ENCODE measurements at places on chromosomes 7 and 10.

GRCh38 chr10:75887992-75888680 is 456.7 kb downstream of the LRMDA start:
- no peak for DNase-seq

- no peak for DNase-seq
Observed at GRCh38 chr7:23475576-23475839, 5.2 kb upstream of the IGF2BP3 start.

DNA sequence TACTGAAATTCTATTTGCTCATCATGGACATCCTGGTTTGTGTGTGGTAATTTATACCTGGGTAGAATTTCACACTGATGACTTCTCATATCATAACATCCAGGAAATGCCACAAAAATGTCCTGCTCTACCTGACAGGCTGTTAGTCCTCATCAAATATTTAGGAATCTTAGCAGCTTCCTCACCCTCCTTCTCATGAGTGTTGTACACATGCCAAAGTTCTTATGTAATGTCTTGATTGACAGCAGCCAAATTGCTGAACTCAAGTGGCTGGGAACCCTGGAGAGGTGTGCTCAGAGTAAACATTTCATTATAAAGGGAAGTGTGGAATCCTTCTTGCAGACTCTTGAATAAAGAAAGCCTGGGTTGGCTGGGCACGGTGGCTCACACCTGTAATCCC is 8.9 kb downstream of the EEPD1 start:
- no peak for DNase-seq

DNA sequence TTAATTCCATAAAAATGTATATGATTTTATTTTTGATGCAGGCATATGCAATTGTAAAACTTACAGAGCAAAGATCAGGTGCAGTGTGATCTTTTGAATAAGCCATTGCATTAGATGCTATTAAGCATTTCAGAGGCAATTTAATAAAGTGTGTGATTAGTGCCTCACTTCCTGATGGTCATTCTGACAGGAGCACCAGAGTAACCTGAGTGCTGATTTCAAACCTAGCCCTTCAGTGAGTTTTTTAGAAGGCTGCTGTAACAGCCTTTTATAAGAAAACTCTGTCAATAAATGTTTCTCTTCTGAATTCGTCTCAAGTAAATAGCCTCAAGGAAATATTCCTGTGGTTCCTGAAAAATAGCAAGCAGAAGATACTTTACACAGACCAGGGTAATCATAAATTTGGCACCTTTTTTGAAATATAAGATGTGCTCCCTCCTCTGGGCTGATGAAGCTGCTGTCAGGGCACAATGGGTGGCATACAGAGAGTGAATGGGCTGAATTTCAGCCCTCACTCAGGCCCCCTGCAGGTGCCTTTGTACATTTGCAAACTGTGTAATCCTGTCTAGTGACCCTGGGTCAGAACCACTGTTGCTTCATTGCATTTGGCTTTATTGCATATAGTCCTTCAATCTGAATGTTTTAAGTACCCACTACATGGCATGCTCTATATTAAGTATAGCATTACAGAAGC is 193.7 kb upstream of the CSTF2T start:
- DNase-seq, result no peak

DNA sequence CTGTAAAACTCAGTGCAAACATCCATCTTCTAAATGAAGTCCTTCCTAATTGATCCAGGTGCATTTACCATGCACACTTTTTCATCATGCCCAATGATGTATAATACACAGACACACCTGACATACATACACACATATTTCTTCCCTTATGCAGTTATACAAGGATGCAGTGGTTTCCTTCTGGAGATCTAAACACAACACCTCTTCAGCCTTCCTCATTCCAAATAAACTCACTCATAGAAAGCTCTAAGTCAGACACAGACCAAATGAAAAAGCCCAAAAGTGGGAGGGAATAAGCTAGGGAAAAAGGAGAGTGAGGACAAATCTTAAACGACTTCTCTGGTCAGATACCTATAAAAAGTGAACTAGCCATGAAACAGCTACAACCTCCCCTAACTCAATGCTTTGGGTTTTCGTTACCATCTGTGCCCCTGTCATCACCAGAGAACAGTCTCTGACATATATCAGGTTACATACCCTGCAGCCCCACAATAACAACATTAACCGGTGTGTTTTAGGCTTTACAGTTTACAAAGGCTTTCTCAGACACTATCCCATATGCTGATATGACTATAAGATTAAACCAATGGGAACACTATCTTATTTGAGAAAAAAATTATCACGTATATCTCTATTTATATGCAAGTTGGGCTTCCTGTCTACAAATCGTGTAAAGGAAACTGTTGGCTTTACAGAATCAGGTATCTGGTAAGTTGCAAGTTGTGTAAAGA is 675.2 kb downstream of the PHTF2 start:
- no peak for DNase-seq

GRCh38 chr7:102069931-102070629 is 216.6 kb upstream of the SH2B2 start:
- DNase-seq, result no peak

- no peak for DNase-seq
Observed at GRCh38 chr10:86044029-86044428, 322.6 kb downstream of the GRID1 start.

- no peak for DNase-seq
Observed at GRCh38 chr7:129959471-129960203, 6.9 kb upstream of the UBE2H start.

DNA sequence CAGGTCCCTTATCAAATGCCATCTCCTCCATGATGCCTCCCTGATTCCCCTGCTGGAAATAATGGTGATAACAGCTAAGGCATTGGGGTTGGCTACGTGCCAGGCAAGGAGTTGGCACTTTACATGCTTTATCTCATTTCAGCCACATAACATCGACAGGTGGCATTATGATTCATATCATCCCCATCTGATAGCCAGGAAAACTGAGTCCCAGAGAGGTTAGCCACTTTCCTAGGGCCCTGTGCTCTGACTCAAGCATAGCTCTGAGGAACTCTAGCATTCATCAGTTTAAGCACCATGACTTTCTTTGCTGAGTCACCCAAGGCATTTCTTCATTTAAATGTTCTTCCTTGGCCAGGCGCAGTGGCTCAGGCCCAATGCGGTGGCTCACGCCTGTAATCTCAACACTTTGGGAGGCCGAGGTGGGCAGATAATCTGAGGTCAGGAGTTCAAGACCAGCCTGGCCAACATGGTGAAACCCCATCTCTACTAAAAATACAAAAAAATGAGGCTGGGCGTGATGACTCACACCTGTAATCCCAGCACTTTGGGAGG is 6.6 kb downstream of the LEP start:
- DNase-seq, result no peak

DNA sequence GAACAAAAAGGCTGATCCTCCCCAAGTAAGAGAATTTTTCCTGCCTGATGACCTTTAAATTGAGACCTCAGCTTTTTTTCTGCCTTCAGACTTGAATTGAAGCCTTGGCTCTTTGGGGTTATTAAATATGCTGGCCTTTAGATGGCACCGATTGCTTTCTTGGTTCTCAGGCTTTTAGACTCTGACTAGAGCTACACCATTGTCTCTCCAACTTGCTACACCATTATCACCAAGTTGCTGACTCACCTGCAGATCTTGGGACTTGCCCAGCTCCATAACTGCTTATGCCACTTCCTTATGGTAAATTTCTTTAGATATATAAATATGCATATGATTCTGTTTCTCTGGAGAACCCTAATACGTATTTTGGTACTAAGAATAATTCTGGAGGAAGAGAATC is 3.1 kb upstream of the ABCA13 start:
- no peak for DNase-seq

GRCh38 chr7:37047260-37047659 is 323.0 kb upstream of the AOAH start:
- no peak for DNase-seq

DNA sequence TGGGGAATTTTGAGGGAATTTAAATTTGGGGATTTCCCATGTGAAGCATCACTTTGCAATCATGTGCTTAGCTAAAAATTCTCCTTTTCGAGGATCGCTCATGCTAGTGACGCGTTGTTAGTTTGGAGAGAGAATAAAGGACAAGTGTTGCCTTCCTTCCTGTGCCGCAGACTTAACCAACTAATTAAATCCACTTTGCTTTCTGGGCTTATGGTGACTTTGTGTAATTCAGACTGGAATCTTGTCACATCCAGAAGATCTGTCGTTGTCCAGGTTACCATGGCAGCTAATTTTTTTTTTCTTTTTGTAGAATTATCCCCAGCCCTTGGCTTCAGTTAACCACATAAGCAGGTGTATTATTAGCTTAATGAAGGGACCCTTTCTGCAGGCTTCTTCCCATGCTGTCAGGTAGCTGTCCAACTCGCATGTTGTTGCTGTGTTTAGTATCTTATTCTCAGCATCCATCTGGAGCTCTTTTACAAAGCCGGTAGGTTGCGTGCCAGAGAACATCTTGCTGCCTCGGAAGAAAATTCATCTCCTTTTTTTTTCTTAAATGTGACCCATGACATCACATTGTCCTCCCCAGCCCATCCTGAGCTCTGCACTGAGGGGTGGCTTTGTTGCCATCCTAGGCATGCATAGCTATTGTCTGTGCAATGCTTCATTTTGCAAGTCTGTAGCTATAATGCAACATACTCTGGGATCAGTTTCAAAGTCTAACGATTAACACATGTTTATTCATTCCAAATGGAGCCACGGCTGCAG is 47.2 kb upstream of the NRP1 start:
- no peak for DNase-seq

DNA sequence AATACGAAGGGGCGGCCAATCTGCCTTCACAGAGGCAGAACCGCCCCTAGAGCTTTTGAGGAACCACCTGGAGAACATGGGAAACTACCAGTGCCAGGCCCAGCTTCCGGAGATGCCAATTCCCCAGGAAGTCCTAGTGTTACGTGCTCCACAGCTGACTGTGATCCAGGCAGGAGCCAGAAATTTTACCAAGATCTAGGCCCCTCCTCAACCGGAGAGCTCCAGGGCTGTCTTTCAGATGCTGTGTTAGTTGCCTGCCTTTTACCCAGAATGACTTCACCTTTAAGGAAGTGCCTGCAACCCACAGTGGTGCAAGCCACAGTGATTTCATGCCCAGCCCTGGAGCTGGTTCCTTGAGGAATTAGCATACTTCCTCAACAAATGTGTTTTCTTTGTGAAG is 62.9 kb downstream of the ELMO1 start:
- no peak for DNase-seq

DNA sequence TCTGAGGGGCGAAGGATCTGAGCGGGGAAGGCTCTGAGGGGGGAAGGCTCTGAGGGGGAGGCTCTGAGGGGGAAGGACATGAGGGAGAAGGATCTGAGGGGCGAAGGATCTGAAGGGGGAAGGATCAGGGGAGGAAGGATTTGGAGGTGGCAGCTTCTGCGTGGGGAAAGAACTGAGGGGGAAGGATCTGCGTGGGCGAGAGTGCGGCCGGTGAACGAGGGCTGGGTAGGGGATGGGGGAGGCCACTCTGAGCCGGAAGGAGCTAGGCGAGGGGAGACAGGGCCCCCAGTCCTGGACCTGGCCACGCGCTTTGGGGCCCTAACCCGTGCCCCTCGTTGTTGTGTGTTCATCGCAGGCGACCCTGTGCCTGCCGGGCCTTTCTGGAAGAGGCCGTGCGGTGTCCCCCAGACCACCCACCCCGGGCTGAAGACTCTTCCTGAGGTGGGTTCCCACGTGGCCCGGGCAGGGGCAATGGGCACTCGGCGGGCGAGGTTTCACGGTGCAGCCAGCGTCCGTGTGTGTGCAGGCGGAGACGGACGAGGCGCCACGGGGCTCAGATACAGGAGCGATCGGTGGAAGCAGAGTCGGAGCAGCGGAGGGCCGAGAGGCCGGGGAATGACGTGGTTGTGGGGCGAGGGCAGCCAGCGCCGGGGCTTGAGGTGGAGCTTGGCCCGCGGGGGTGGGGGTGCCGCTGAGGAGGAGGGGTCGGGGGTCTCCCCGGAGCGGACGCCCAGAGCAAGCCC is 2.0 kb downstream of the CALY start:
- no peak for DNase-seq

DNA sequence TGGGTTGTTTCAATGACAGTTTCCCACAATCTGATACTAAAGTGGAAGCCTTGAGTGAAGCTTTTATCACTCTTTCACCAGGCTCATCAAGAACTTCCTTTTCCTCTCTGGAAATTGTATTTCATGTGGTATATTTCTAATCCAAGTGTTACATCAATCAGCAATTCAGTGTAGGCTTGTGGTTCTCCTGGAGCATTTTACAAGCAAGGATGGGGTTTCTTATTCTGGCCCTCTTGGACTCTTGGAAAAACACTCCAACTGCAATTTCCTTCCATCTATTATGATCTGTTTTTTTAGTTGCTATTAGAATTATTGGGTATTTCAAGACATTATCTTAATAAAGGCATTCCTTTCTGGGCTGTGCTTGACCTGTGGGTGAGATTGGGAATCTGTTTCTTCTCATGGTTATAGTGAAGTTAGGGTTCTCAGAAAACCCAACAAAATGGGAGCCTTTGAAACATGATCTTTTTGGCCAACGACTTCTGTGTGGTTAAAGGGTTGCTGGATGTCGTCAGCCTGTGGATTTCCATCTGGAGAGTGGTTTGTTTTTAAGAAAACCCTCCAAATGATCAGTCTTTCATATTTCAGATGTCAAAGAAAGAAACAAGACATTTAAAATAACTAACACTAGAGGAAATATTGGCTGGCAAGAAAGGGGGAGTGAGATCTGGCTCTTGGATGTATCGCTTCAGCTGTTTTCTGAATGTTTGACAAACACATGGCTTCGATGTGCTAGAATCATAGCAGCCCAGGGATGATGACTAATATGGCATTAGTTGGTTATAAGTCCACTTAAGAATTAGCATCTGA is 540.2 kb downstream of the LRMDA start:
- DNase-seq, result no peak

DNA sequence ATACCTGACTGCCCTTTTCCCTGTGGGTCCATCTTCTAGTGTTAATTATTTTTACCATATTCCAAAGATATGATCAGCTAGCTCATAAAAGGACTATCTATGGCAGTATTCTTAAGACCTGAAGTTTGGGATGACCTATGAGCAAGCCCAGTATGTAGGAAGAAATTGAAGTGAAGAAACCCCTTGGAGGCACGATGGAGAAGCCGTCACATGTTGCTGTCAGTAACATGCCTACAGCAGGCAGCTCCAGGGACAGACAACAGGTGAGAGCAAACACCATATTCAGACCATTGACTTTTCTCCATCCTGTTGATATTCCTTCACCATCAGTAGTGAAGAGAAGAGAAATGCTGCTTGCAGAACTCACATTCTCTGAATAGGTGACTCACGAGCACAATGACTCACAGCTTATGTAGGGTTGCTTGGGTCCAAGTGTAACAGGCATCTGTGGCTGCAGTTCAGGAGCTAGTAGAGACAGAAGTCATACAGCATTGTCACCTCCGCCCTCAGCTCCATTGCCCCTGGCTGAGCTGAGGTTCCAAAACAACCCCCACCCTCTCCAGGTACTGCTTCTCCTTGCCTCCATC is 8.4 kb upstream of the LYZL2 start:
- DNase-seq, result no peak

DNA sequence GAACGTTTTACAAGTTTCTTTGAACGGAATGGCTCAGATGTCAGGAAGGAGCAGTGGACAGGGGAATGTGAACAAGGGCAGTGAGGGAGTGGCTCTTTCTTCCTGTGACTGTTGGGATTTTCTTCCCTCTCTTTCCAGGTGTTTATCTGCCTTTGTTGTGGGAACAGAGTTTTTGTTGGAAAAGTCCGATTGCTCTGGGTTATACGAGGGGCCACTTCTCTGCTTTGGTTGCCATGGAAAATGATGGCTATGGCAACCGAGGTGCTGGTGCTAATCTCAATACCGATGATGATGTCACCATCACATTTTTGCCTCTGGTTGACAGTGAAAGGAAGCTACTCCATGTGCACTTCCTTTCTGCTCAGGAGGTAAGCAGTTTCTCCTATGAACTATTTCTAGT is 41.4 kb downstream of the ZRANB1 start:
- no peak for DNase-seq

GRCh38 chr7:30813466-30813865 is 42.2 kb downstream of the MINDY4 start:
- no peak for DNase-seq
